ENCODE measurements at places on chromosomes 13 and 19.

GRCh38 chr13:44313674-44314073, 60.0 kb upstream of the SERP2 start:
- peak; percentile 71 for DNase-seq

- no peak for DNase-seq
Measured at GRCh38 chr19:41853768-41854167, 6.3 kb upstream of the RPS19 start.

GRCh38 chr13:21837841-21838551, 167.1 kb downstream of the FGF9 start:
- no peak for DNase-seq

DNA sequence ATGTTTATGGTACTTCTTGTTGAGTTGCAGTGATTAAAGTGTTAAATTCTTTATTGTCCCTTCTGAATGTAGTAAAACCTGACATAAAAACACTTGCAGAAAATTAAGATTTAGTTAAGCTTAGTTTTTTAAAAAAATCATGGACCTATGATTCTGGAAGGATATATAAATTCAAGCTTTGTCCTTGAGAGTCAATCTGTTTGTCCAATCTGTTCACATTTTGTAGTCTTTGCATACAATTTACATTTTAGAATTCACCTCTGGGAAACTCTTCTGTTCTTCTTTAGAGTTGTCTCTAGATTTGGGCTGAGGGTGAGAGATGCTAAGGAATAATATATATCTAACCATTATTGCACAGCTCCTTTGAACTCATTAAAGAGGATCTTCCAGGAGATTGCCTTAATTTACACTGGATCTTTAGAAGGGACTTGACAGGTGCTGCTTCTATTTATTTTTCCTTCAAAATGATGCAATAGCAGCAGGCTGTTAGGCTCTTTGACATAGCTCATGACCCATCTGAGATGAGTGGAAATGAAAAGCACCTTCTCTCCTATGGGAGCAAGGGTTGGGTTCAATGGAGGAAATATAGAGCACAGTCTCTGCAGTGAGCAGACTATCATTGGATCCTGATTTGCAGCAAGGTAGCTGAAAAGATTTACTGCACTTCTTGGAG, 433.9 kb downstream of the GPC6 start:
- DNase-seq, result no peak

- DNase-seq, result no peak
Measured at GRCh38 chr13:33326246-33326645, 40.7 kb upstream of the STARD13 start.

GRCh38 chr13:44869167-44869566, 120.1 kb downstream of the NUFIP1 start:
- no peak for DNase-seq

GRCh38 chr19:16668176-16668575, 7.2 kb downstream of the TMEM38A start:
- no peak for DNase-seq

GRCh38 chr13:100506600-100507422, 81.8 kb downstream of the GGACT start:
- no peak for DNase-seq

- no peak for DNase-seq
Measured at GRCh38 chr13:92463134-92463533, 763.5 kb upstream of the GPC6 start.

DNA sequence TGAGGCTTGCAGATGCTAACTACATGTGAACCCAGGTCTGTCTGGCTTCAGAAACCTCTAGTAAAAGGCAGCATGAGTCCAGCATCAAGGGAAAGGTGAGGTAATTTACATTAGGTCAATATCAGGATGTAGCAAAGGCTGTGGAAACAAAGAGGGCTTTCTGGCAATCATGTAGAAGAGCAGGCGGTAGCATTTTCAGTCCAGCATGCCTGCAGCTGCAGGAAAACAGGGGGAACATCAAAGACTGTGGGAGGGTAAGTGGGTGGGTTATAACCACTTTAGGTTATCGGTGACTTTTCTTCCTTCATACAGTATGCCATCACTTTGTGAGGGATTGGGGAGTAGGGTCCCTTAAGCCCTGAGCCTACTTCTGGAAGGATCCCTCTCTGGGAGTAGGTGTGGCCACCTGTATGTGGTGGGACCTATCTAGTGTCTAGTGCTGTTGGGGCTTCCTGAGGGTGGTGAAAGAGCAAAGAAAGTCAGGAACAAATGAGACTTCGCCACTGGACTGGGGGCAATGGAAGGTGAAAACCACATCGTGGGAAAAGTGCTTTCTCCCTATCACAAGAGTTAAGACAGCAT, 10.8 kb downstream of the SUGP2 start:
- no peak for DNase-seq

DNA sequence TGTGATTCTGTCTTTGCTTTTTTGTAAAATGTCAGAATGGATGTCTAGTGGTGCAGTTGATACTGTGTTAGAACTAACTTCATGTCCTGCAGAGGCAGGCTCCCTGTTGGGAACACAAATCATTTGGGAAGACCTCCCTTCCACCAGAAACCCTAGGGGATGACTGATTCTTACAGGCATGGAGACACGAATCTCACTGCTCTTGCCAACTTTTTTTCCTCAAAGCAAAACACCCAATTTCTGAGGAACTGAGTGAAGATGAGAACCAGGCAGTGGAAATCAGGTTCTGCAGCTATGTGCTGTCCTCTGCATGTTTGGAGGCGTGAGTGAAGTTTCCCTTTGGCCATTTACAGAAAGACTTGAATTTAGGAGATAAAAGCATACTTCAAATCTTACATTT, 87.5 kb upstream of the CSNK1A1L start:
- no peak for DNase-seq

DNA sequence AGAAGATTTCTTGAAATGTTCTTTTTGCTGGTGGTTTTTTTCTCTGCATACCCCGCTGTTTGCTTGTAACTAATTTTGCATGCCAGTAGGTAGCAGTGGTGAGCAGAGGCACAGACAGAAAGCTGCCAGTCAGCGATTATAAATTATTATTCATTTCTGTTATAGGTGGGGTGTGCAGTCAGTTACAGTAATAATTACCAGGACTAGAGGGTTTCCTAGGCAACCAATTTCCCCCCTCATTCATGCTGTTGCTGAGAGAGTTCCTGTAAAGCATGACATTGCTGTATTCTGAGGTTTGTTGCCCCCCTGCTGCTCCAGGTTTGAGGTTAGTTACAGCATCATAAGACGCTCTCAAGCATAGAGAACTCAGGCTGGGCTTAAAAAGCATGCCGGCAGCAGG, 104.5 kb downstream of the URI1 start:
- peak; percentile 24 for DNase-seq

- DNase-seq, result no peak
Measured at GRCh38 chr13:43339805-43340550, 316.6 kb downstream of the DNAJC15 start.

DNA sequence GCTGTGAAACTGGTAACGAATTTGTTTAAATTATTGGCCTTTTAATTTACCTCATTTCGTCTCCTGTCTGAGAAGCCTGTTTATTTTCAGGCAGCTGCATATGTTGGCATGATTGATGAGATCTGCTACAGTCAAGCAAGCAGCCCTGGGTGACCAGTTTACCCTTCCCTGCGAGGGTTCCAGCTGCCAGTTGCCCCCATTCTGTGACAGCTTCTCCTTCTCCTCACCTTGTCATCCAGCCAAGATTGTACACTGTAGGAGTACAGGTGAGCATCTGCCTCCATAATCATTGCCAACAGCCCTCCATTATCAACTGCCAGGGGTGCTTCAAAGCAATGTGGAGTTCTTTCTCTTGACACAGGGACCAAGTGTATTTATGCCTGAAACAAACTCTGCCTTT, 1979.9 kb upstream of the PRR20A start:
- no peak for DNase-seq

DNA sequence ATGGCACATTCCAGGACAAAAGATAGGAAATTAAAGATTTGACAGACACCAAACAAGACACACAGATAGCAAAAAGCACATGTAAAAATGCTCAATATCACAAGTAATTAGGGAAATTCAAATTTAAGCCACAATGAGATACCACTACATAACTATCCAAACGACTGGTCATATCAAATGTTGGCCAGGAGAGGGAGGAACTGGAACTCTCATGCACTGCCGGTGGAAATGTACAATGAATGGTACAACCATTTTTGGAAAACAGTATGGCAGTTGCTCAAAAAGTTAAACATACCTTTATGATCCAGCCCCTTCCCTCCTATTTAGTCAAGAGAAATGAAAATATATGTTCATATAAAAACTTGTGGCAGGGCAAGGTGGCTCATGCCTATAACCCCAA, 36.8 kb upstream of the CYP2S1 start:
- no peak for DNase-seq

DNA sequence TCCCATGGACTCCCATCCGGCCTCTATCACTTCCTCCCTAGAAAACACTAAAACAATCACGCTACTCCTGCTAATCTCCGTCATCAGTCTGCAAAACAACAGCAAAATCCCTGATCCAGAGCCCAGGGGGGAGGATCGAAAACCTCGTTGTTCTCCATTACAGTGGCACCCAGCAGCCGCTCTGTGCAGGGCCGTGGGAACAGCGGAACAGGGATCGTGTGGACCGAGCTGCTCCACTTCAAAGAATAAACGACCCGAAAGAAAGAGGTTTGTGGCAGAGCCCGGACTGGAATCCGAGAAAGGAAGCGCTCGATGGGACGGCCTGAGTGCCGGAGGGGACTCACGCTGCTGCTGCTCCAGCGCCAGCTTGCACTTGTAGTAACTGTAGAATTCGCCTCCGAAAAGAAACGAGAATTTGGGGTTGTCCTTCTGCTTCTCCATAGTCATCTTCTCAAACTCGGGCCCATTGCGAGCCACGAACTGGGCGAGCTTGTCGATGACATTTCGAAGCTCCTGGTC, 652 bp downstream of the CHERP start:
- DNase-seq, result peak; percentile 35

- DNase-seq, result no peak
Measured at GRCh38 chr19:48646722-48647216, 782 bp upstream of the CA11 start.

DNA sequence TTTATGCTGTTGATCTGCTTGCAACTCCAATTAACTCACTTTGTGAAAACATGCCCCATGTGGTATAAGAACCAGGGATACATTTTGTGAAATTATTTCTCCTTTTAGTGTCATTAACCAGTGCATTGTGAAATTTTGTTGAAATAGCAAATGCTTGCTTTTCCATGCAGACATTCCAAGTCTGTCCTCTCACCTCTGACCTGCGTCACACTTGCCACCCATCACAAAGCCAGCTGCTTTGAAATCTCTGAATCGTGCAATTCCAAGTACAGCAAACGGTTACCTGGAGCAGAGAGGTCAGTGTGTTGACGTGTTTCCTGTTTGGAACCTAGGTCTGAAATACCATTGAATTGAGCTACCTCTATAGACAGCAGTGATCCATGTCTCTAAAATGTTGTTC, 4.9 kb upstream of the SLC25A15 start:
- no peak for DNase-seq

DNA sequence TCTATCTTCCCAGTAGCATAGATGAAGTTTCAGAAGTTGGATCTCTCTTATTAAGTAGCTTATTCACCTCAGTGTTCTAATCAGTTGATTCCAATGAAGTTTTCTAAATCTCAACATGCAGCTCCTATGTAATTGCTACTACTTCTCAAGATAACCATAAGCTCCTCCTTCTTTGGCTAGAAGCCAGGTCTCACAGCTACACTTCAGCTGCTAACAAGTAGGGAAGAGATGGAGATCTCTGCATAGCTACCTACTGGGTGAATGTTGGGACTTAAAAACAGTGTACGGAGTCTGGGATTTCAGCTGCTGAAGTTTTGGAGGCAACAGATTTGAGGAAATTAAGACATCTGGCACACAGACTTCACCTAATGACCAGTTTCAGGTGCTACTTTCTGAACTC, 661.0 kb downstream of the SLITRK1 start:
- DNase-seq, result no peak

DNA sequence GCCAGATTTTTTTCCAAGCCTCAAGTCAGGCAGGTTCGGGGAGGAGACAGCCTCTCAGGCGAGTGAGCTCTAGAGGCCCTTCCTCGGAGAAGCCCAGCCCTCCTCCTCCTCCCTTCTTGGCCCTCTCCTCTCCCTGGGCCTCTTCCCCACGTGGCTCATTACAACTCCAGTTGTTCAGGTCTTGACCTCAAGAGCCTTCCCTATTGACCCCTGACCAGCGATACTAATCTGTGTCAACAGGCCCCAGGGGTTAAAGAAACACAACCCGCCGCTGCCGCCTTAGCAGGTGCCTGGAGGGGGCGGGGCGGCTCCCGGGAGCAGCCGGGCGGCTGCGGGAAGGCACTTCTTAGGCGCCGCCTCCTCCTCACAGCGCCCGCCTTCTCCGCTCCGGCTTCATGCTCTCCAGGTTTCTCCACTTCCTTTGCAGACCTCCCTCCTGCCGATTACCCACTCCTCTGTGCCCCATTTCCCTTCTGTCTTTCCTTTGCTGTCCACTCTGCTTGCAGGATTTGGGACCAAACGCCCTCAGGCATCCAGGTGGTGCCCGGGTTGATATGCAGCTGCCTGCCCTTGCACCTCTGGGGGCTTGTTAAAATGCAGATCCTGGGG, 51.0 kb downstream of the LYL1 start:
- DNase-seq, result no peak

GRCh38 chr13:59885076-59885475, 278.7 kb downstream of the DIAPH3 start:
- no peak for DNase-seq

DNA sequence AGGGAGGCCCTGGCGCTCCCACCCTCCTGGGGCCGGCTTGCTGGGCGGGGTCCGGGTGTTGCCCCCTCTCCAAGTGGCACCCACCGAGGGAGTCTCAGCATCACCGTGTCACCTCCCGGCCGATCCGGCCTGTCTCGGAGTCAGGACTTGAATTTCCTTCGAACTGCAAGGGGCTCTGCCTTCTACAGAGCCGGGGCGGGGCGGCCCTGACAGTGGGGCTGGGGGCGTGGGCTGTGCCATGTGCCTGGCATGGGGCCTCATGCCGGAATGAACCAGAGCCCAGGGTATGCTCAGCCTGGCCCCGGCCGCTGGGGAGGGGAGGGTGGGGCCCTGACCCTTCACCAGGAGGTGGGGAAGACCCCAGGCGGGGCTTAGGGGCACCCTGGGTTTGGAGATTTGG, 47.0 kb upstream of the TCF3 start:
- DNase-seq, result no peak

GRCh38 chr19:10706990-10707389, 5.8 kb downstream of the QTRT1 start:
- DNase-seq, result no peak

GRCh38 chr13:113446488-113446854, 6.8 kb downstream of the ADPRHL1 start:
- DNase-seq, result no peak

GRCh38 chr13:75180805-75181455, 301.0 kb downstream of the TBC1D4 start:
- no peak for DNase-seq
